ENCODE measurements at places on chromosomes 7 and 10.

- no peak for DNase-seq
Measured at GRCh38 chr10:127921753-127922145, 14.8 kb downstream of the PTPRE start.

GRCh38 chr7:112495810-112496462 lies 15.1 kb downstream of the LSMEM1 start:
- DNase-seq = no peak

DNA sequence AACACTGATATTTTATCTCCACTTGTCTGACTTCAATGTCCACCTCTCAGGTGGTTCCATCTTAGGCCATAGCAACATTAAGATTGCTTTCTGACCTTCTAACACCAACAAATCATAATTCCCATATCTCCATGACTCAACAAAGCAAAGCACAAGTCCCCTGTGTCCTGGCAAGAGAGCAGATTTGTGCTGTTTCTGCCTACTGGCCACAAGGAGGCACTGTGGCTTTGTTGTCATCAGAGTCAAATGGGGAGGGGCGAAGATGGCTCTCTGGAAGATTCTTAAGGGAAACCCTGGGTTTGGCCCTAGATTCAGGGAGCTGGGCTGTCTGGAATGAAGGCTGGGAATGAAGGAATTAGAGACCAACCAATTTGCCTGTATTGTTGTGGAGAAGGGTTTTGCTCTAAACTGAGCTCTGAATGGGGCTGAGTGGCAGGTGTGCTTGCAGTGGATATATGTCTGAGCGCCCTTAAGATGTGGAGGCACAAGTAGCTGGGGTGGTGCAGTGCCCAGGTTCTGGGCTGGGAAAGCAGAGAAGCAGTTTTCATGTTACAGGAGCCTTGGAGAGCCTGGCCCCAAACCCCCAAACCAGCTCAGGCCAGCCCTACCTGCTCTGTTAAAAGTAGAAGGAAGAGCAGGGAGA lies 154.8 kb upstream of the PRSS58 start:
- peak; percentile 11 for DNase-seq

GRCh38 chr7:147824671-147825070 lies 765.9 kb upstream of the C7orf33 start:
- DNase-seq = no peak

- no peak for DNase-seq
Measured at GRCh38 chr10:10845826-10846503, 171.7 kb upstream of the CELF2 start.

- no peak for DNase-seq
Measured at GRCh38 chr7:26690135-26690805, 174.1 kb downstream of the SKAP2 start.

GRCh38 chr7:29194206-29194593 lies 375 bp upstream of the CHN2 start:
- no peak for DNase-seq

GRCh38 chr10:110684800-110685446 lies 40.8 kb downstream of the RBM20 start:
- no peak for DNase-seq

- no peak for DNase-seq
Measured at GRCh38 chr10:124184208-124184830, 90.9 kb upstream of the CHST15 start.

Data from CD4-positive, alpha-beta T cell (primary cell).